Activated CD4-positive, alpha-beta T cell treated with anti-CD3 and anti-CD28 coated beads, Interleukin-10, Interleukin-2, amounts not matched to agents 100 ng/mL and 50 ng/mL, durations not matched to agents 16 hours and 8 hours (primary cell): ENCODE measurements at places on chromosomes 4 and X.
A peak's percentile ranks its signal among the peaks of the same experiment; 100 is the strongest.

GRCh38 chr4:99090481-99091215 is 2.1 kb upstream of the ADH5 start:
- DNase-seq: no peak

GRCh38 chrX:33330798-33331197 is 119.4 kb upstream of the DMD start:
- no peak for DNase-seq

- DNase-seq: no peak
These were observed 7.3 kb upstream of the SRP72 start for GRCh38 chr4:56460085-56460484.

DNA sequence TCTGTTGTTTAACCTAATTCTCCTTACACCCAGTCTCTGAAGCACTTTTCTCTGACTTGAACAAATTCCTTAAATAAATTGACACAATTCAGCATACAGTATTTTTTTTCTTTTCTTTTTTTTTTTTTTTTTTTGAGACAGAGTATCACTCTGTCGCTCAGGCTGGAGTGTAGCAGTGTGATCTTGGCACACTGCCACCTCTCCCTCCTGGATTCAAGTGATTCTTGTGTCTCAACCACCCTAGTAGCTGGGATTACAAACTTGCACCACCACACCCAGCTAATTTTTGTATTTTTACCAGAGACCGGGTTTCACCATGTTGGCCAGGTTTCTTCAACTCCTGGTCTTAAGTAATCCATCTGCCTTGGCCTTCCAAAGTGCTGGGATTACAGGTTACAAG is 1498.1 kb upstream of the PCDH10 start:
- DNase-seq: no peak

- DNase-seq: no peak
These were observed 31.4 kb downstream of the FREM3 start for GRCh38 chr4:143668930-143669552.

DNA sequence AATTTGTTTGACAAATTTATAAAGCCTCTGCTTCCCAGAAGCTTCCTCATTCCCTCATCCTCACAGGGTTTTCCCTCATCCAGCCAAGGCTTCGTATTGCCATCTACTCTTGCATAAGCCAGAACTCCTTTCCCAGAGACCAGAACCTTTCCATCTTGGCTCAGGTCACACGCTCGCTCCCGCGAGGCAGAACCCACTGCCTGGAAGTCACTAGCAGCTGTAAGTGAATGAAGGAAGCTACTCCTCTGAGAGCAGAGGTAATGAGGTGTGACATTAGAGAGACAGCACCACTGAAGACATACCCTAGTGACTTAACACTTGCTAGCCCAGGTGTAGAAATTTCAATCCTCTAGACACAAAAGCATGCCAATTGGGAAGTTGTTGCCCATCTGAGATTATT is 52.5 kb downstream of the LHFPL1 start:
- DNase-seq: no peak

- DNase-seq: no peak
These were observed 126.3 kb downstream of the ADAMTS3 start for GRCh38 chr4:72442715-72443114.

DNA sequence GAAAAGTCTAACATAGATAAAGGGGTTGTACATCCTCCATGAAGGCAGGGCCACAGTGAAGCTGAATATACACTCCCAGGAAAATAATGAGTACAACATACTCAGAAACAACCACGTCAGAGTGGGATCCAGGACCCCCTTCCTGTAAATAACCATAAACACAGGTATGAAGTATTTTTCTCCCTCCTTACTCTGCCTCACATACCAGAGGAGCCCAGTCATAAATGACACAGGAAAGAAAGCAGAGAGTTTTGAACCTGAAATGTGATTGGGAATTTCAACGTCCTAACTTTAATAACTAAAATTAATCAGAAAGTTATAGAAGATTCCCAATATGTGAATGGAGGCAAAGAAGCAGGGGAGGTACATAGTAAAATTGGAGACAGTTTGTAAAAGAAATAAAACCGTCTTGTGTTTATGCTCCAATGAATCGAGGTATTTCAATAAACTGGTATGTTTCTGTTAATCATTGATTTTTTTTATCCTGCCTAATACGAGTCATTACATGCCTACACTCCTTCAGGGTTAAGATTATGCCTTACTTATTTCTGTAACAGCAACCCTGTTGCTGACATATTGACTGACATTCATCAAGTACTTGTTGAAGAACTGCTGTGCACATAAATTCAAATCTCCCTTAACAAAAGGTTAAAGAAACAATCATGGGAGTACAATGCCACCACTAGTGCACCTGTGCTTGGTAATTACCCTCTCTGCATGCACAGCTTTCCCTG is 431.3 kb downstream of the KCNIP4 start:
- DNase-seq: no peak

DNA sequence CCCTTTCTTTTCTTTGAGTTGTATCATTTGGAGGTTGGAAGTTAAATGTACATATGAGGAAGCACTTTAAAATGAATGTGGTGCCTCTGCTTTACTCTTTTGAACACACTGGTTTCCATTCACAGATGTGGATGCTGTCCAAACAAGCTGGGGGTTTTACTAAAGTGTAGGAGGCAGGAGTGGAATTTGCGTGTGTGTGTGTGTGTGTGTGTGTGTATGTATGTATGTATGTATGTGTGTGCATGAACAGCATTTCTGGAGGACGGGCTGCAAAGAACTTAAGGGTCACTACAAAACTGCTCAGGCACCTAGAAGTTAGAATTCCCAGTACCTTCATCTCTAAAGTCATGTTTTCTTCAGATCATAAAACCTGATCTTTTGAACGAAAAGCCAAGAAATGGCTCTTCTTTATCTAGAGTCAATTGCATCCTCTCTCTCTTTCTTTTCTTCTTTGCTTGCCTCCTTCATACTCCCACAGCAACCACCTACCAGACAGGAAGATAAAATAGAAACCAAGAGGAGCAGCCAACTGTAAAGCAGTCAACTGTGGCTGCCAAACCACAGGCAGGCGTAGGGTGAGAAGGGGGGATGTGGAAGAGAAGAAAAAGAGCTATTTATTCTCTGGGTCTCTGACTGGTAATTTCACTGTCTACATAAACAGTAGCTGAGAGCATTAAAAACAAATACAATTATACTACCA is 177.0 kb upstream of the RASGEF1B start:
- DNase-seq: peak; percentile 65

DNA sequence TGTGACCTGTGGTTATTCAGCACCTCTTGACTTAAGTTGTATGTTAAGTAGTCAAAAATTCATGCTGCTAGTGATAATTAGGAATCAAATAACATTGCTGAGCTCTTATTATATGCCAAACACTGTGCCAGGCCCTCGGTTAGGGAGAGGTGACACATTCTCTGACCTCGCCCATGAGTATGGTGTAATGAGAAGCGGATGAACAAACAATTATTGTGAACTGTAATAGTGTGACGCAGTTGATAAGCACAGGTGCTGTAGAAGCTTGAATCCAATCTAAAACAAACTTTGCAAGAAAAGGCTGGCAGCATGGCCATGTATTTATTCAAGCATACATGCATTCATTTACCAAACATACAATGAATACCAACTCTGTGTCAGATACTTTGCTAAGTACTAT is 303.5 kb upstream of the HS3ST1 start:
- DNase-seq: no peak

- DNase-seq: no peak
These were observed 269.2 kb downstream of the CBLL2 start for GRCh38 chrX:22541926-22542325.

DNA sequence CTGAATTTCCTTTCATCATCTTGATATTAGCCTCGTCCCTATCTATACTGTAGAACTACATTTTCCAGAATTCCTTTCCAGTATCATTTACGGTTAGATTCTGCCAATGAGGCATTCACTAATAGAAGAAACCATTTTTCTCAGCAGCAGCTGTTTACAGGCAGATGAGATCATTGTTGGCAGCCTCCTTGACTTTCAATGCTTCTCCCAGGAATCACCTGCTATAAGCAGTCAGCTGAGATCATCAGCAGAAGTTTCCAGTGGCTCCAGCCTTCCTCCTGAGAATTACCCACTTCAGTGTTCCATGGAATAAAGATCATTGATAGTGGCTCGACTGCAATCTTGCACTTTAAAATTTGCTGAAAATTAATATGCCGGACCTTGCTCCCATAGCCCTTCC is 157.3 kb upstream of the TET2 start:
- DNase-seq: no peak

- DNase-seq: peak; percentile 68
These were observed 24.3 kb upstream of the SRD5A3 start for GRCh38 chr4:55321707-55322264.
